Inflammatory macrophage (primary cell): ENCODE measurements at places on chromosomes 2 and 18.

DNA sequence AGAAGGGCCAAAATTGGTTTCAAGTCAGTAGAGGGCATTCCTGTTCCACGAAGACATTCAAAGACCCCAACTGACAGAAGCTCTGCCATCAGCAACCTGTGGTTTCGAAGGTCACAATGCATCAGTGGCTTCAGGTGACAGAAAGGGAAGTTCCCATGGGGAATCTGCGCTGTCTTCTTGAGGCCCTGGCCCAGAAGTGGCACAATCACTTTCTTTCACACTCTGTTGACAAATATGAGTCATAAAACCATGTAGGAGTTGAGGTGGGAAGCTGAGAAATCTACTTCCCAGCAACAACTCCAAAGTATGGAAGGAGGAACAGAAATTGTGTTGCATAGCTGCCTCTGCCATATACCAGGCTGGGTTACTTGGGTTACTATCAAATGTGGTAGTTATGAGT, 621.1 kb upstream of the FANCL start:
- peak; percentile 88 for DNase-seq

DNA sequence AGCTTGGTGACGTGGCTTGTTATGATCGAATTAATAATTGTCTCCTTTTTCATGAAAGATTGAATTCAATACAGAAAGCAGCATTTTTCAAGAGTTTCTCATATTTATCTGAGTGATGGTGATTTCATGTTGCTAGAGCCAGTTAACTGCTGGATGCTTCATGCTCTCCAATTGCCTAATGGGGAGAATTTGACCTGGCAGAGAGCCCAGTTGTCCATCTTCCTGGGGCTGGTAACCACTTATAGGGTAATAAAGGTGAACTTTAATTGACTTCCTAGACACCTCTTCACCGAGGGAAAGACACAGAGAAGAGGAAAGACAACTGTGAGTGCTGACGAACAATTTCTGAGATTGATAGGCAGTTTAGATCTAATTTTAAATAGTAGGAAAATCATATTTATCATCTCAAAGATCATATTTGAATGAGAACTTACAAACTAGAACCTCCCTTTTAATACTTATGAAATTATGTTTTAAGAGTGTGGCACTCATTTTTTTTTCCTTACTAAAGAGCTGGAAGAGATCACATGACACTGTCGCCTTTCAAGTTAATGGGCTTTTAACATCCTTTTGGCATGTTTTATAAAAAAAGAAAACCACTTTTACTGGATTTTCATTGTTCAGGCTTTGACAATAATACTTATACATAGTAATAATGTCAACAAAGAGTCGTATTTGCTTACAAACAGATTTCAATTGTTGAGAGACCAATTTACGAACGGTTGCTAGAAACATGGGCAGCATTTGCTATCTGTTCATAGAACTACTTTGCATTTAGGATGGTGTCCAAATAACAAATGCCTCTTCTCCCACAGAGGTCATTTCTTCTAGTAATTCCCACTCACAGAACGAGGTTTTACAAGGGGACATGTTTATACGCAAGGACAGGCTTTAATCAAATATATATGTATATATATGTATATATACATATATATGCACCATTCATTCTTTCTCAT, 153.3 kb downstream of the RAPGEF4 start:
- DNase-seq, result no peak

- no peak for DNase-seq
These were observed 417.6 kb upstream of the MEX3C start for GRCh38 chr18:51614967-51615571.

- DNase-seq, result no peak
These were observed 377.1 kb downstream of the CDH19 start for GRCh38 chr18:66226782-66227181.

- no peak for DNase-seq
These were observed 87.8 kb upstream of the ASB18 start for GRCh38 chr2:236351966-236352525.

- peak; percentile 8 for DNase-seq
These were observed 22.4 kb upstream of the SCYGR1 start for GRCh38 chr2:227410191-227410590.

DNA sequence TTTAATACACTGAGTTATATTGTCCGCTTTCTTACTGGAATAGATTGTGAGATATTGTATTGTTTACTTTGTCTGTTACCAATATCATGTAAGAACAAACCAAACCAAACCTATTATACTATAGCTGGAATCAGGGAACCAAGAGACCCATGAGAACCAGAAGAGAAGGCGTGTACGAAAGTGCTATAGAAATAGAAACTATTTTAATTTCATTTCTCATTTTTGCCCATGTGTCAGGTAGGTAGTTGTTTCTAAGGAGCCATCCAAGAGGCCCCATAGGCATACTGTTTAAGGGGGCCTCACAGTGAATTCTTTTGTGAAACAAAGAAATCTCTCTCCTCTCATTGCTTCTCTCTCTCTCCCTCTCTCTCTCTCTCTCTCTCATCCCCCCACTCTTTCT, 363.6 kb downstream of the RNF144A start:
- no peak for DNase-seq

DNA sequence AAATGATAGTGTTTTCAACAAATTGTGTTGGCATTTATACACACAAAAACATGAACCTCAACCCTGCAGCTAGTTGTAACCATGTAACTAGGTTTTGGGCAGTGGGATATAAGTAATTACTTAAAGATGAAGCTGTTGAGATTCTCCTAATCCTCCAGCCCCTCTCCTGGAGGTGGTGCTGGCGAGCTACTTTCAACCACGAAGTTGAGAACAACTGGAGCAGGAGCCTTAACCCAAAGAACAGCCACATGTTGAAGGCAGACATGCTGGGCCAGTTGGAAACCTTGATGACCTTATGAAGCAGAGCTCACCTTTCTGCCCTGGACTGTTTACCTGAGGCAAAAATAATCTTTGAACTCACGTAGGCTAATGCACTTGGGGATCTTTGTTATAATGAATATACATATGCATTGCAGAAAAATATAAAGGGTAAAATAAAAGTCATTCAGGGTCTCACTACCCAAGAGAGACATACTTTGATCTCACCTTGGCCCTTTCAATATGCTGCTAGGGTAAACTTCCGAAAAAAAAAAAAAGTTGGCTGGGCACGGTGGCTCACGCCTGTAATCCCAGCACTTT, 89.6 kb upstream of the NPAS2 start:
- DNase-seq, result peak; percentile 78

DNA sequence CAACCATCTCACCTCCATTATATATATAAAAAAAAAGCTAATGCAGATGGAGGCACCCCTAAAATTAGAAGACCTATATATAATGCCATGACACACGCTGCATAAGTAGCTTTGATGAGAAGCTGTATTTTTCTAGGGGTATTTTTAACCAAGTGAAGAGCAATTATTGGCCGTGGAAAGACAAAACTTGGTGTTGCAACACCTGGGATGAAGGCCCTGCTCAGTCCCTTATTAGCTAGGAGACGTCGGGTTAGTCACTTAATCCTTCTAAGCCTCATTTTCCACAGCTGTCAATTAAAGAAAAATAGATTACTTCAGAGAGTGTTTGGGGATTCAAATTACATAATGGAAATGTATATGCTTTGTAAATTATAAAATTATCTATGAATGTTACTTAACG, 63.0 kb downstream of the WDR75 start:
- DNase-seq, result no peak

DNA sequence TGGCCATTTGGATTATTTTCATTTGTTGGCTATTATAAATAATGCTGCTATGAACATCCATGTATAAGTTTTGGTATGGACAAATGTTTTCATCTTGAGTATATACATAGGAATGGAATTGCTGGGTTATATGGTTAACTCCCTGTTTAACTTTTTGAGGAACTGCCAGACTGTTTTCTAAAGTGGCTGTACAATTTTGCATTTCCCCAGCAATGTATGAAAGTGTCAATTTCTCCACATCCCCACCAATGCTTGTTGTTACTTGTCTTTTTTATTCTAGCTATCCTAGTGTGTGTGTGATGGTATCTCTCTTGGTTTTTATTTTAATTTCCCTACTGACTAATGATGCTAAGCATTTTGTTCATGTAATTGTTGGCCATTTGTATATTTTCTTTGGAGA, 90.6 kb upstream of the CYP26B1 start:
- DNase-seq, result no peak

GRCh38 chr18:36095936-36096519, 28.7 kb upstream of the RPRD1A start:
- peak; percentile 64 for DNase-seq

DNA sequence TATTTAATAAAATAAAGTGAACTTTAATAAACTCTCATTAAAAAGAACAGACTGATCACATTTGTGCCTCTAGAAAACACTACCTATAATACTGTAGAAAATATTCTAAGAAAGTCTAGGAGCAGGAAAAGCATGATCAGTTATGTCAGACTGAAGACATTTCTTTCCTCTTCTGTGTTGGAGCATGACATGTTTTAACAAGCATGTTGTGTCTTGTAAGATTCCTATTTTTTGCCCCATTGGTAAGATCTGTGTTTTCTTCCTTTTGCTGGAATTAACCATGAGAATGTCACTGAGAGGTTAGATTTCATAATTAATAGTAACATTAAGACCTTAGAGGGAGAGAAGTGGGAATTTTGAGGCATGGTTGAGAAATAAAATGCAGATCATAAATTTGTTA, 27.7 kb downstream of the LAMA3 start:
- DNase-seq, result no peak

DNA sequence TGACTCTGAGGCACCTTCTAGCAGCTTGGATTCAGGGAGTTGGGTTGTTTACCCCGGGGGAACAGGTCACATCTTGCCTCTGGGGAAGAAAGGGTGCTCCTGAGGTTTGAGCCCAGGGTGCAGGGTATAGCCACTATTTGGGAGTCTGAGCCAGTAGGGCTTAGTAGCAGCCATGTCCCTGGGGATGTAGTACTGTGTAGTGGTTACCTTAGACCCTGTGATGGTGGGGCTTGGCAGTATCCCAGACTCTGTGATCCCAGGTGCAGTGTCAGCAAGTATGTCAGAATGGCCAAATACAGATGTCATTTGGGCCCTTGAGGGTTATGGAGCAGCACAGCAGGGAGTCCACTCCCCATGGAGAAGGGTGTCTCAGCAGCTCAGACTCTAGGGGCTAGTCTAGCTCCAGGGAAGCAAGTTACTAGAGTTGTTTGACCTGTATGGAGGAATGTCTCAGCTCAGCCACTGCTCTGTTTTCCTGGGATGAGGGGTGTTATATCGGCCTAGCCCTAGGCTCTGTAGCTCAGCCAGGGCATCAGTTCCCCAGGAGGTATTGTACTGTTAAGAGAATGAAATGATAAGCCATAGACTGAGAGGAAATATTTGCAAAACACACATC, 151.3 kb downstream of the UBR3 start:
- DNase-seq, result no peak

DNA sequence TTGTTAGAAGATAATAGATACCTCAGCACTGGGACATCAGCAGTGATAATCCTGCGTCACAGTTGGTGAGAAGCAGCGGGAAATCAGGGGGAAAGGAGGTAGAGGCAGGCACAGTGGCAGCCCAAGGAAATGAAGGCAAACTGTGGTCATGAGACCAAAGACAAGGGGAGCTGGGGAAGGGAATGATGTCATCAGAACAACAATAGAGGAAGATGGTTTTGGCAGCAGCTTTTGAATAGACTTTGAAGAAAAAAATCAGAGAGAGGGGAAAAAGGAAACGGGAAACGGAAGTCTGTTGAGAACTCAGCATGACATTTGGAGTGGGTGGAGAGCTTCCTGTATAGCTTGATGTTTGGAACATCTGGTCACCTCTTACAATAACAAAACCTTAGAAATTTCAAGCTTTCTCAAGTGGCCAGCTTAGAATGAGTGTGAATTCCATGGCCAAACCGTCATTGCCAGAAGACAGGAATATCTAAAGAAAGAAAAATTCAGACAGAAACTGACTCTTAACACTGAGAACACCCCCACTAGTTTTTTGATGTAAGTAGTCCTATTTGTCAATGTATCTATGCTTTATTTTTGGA, 18.4 kb upstream of the YES1 start:
- DNase-seq, result peak; percentile 88
